ENCODE measurements at places on chromosomes 3 and 15.

DNA sequence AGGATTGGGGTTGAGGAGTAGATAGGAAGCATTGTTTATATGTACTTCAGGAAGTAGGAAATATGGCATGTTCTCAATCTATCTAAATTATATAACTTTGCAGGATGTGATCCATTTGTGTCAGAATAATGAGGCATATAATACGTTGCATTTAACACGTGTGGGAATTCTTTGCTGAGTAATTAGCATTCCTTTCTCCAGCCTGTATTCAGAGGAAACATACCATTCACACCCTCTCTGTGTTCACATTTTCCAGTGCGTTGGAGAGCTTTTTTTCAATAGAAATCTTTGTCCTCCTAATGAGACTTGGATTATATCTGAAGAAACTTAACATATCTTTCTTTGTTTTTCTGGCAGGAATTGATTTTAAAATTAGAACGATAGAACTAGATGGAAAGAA lies 33.0 kb upstream of the APH1B start:
- no peak for DNase-seq

GRCh38 chr3:160618878-160619277 lies 53.5 kb upstream of the KPNA4 start:
- DNase-seq, result no peak

GRCh38 chr3:122066331-122067213 lies 11.4 kb downstream of the CD86 start:
- no peak for DNase-seq

GRCh38 chr15:68402432-68403160 lies 29.4 kb downstream of the ITGA11 start:
- DNase-seq, result no peak

- DNase-seq, result no peak
Observed at GRCh38 chr3:56424336-56424735, 43.9 kb downstream of the ERC2 start.

GRCh38 chr3:99681512-99681911 lies 43.1 kb downstream of the COL8A1 start:
- DNase-seq, result no peak

DNA sequence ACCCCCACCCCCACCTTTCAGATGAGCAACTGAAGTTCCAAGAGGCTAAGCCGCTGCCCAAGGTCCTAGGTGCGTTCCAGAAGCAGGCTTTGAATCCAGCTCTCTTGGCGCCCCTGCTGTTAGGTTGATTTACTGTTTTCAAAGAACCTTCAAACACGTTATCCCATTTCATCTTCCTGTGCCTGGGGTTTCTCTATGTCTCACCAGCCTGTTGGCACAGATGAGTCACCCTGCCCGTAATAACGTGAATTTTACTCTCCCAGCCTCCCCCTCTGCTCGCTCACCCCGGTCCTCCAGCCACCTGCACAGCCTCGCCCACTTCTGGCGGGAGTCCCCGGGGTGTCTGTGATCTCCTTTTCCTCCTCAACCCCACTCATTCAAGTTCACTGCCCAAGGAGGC lies 13.0 kb upstream of the TSEN2 start:
- DNase-seq, result no peak

DNA sequence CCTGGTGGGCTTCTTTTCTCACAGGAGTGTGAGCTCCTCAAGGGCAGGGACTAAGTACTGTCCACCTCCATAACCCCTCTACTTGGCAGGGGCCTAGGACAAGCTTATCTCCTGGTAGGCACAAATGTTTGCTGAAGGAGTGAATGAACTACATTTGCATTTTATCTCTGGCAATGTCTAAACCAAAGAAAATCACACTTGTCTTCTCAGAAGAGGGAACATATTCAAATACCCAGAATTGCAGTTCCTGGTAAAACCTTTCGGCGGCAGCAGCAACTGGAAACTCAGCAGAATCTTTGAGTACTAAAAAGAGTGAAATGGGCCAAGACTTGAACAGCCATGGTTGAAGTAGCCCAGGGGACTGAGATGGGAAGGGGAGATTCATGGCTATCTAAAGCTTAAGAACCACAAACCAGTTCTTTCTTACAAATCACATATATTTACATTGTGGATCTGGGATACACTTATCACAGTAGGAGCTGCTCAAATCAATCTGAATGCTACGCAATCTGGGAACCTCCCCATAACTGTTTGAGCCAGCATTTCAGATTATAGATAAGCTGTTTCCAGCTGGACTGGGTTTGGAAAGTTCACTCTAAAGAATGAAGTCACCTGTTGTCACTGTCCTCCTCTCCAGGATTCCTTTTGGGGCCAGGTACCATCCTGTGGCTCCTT lies 18.7 kb upstream of the PTPN9 start:
- DNase-seq, result peak; percentile 60

DNA sequence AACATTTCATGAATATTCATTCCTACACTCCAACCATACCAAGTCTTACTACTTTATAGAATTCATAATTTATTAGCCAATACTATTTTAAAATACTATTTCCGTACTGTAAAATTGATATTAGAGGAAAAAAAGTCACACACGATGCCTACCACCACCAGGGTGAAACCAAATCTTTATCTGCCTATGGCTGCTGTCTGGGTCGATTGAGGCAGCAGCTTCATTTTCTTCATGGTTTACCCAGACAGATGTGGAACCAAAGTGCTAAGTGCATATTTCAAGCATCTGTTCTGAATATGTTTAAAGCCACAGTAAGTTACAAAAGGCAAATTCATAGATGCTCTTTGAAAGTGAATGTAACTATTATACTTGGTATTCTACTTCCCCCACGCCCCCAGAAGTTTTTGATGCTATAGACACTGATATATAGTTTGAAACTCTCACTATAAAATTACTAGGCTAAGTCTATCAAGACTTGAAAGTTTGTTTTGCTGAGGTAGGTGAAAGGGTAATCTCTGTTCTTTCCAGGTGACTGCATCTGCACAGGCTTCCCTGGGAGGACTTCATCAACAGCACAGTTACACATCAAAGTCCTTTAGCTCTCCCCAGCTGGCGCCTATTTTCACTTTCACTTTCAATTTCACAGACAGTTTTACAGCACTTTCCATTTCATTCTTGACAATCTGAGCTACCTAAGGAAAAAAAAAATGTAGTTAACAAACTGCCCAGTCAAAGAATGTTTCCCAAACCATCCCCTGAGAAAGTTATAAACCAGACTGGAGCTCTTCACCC lies 113.9 kb downstream of the POLQ start:
- peak; percentile 58 for DNase-seq

DNA sequence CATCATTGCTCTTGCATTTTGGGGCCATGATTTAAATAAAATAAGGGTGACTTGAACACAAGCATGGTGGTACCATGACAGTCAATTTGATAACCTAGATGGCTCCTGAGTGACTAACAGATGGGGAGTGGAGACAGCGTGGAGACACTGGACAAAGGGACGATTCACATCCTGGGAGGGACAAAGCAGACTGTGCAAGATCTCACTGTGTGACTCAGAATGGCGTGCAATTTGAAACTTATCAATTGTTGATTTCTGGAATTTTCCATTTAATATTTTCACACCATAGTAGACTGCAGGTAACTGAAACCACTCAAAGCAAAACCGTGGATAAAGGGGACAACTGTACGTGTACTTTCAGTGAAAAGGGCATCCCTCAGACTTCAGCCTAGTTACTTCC lies 25.5 kb downstream of the MCCC1 start:
- DNase-seq, result no peak

DNA sequence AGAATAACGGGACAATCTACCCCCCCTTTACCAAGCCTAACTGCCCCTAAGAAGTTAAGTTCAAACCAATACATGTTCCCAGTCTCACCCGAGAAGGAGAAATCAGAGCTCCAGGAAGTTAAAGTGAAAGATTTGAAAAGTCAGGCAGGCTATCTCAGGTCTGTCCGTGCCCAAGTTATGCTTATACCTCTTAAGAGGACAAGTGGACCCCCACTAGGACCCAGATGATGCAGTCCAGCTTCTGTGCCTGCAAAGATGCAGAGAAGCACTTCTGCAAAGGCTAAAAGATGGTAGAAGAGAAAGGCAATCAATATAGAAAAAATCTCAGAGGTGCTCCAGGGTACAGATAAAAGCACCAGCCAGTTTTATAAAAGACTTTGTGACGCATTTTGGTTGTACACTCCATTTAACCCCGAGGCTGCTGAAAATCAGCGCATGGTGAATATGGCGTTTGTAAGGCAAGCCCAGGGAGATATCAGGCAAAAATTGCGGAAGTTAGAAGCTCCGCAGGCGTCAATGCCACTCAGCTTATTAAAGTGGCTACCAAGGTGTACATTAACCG lies 9.8 kb upstream of the SLC9C1 start:
- DNase-seq, result peak; percentile 67

DNA sequence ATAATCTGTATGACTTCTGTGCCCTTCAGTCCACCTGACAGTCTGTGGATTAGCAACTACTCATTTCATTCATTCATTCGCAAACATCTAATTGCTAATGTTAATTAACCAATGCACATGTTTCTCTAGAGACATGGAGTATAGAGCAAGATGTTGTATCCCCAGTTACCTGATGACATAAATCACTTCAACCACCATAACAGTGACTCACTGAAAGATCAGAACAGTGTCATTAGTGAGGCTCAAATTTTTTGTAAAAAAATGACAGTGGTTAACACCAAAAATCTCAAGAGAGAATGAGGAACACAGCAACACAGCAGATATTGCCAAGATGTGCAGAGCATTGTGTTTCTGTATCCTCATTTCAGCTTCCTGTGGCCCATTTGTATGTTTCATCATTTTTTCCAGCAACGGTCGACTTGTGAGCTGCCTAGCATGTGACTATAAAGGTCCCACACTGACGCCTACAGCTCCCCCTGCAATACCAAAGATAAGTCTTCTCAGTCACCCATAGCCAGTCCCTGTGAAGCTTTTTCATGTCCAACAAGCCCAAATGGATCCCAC lies 3.7 kb upstream of the PLD1 start:
- DNase-seq, result no peak

DNA sequence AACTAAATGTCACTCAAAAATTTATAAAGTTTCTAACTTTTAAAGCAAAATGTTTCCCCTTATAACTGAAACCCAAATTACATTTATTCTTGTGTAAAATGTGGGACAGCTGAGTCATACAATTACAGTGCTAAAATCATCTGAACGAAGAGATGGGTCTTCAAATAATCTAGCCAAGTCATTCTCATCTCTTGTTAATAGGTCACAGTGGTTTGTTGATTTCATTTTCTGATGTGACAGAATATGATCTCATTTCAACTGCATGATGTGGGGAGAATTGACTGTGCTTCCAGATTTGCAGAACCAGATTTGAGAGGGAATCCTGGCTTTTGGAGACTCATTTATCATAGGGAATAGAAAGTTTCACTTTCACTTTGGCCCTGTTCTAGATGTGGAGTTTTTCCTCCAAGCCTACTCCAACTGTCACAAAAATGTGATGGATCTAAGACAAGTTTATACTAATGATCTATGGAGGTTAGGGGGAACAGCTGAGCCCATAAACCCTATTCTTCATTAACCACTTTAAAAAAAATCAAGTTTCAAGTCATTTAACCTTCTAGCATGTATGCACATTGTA lies 685.0 kb downstream of the PDCD6IP start:
- no peak for DNase-seq

- no peak for DNase-seq
Observed at GRCh38 chr3:12428126-12428525, 56.2 kb upstream of the TSEN2 start.

- DNase-seq, result no peak
Observed at GRCh38 chr3:42685891-42686820, 819 bp downstream of the KLHL40 start.

- DNase-seq, result no peak
Observed at GRCh38 chr15:55914446-55914845, 79.0 kb downstream of the NEDD4 start.

GRCh38 chr15:81002009-81002330 lies 1.2 kb downstream of the TLNRD1 start:
- no peak for DNase-seq

GRCh38 chr3:189718215-189718614 lies 87.0 kb downstream of the TP63 start:
- DNase-seq, result no peak

- no peak for DNase-seq
Observed at GRCh38 chr3:47143068-47143467, 20.8 kb downstream of the SETD2 start.

DNA sequence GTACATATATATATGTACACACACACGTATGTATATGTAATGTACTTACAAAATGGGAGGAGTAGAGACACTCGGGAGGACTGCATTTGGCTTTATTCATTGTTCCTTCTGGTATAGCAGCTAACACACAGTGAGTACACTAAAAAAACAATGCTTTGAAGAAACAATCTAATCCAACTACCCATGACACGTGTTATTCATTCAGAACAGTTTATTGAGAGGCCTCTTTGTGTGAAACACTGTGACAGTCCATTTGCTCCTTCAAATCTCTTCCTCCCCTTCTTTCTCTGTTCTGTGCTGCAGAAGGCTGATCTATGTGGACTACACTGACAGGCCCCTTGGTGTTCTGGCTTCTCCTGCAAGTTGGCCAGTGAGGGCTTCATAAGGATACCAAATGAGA lies 1075.9 kb upstream of the CFAP20DC start:
- no peak for DNase-seq

DNA sequence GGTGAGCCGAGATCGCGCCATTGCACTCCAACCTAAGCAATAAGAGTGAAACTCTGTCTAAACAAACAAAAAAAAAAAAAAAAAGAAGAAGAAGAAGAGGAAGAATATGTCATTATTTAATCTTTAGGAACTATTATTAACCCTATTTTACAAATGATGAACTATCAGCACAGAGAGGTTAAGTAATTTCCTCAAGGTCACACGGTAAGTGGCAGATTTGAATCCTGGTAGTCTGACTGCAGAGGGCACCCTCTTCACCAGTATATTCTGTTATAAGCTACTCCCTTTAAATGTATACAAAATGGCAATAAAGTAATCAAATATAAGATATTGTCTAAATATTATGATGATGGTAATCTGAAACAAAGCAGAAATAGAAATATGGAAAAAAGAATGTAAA lies 77.4 kb upstream of the HERC1 start:
- DNase-seq, result no peak

GRCh38 chr3:150068440-150069153 lies 97.9 kb upstream of the PFN2 start:
- DNase-seq, result no peak

- no peak for DNase-seq
Observed at GRCh38 chr3:55409806-55410205, 77.3 kb downstream of the WNT5A start.

- no peak for DNase-seq
Observed at GRCh38 chr15:44554934-44555723, 18.2 kb downstream of the EIF3J start.

- DNase-seq, result no peak
Observed at GRCh38 chr3:30393079-30393478, 213.3 kb upstream of the TGFBR2 start.

DNA sequence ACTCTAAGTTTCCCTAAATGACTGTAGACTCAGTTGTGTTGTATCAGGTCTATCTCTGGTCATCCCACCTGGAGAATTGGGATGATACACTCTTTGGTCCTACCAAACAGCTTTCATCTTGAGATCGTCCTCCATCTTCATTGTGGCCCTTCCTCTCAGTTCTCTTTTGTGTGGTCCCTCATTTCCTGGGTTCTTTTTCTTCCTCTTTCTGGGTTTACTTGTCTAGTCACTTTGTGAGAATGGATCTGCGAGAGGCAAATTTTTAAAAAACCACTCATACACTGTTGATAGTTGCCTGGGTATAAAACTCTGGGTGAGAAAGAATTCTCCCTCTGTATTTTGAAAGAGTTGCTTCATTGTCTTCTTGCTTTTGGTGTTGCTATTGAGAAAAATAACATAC lies 6.0 kb upstream of the AMOTL2 start:
- no peak for DNase-seq
